Epithelial cell of umbilical artery (primary cell): ENCODE measurements at places on chromosomes 7 and 10. TPM values are rescaled to one million over a fixed set of nuclear protein-coding genes. Genes with fewer than 3 reads are reported as not detected.

The BUD31 gene
- 107 and 116 TPM in 2 replicates for total RNA-seq

The TNKS2 gene
- total RNA-seq, result 42.6 and 58.1 TPM in 2 replicates

The GARIN1A gene
- total RNA-seq, result 0.32 and 0.46 TPM in 2 replicates

The OR6V1 gene
- total RNA-seq, result not detected in 2 replicates

The STYXL1 gene
- 30.5 and 68.1 TPM in 2 replicates for total RNA-seq

The CFAP58 gene
- 0.15 and 0.65 TPM in 2 replicates for total RNA-seq

The CLRN3 gene
- total RNA-seq, result not detected in 2 replicates

The PLEKHA1 gene
- 24.0 and 34.0 TPM in 2 replicates for total RNA-seq

The CDHR3 gene
- 0.91 and 3.2 TPM in 2 replicates for total RNA-seq

The ITGB8 gene
- total RNA-seq, result 1.4 and 1.9 TPM in 2 replicates

The PTPRN2 gene
- total RNA-seq, result 0.32 and 0.61 TPM in 2 replicates

The TSPAN12 gene
- 14.0 and 16.2 TPM in 2 replicates for total RNA-seq

The VGF gene
- 0.32 and 1.1 TPM in 2 replicates for total RNA-seq

The UNCX gene
- not detected in 2 replicates for total RNA-seq

The GIMAP4 gene
- total RNA-seq, result 332 and 504 TPM in 2 replicates

The MEST gene
- 59.8 and 81.6 TPM in 2 replicates for total RNA-seq

The SYNPO2L gene
- not detected in 2 replicates for total RNA-seq

The OGDHL gene
- 0.91 and 1.6 TPM in 2 replicates for total RNA-seq

The C10orf71 gene
- not detected in 2 replicates for total RNA-seq

The TDRD1 gene
- total RNA-seq, result not detected in 2 replicates

The GDF2 gene
- not detected in 2 replicates for total RNA-seq

The CFAP70 gene
- total RNA-seq, result 0.30 and 0.32 TPM in 2 replicates

The TUBB8 gene
- total RNA-seq, result 0.61 TPM in 1 of 2 replicates, not detected in the other

The GALNT11 gene
- 36.1 and 43.2 TPM in 2 replicates for total RNA-seq

The CRTAC1 gene
- 0.30 and 0.32 TPM in 2 replicates for total RNA-seq

The CTNNA3 gene
- total RNA-seq, result not detected in 2 replicates

The CARD11 gene
- 1.7 and 6.2 TPM in 2 replicates for total RNA-seq

The CPA2 gene
- not detected in 2 replicates for total RNA-seq

The CDNF gene
- total RNA-seq, result 0.32 and 0.61 TPM in 2 replicates
